NCI-H524 (cell line): ENCODE measurements at places on chromosomes 6 and 20.
A peak's percentile ranks its signal among the peaks of the same experiment; 100 is the strongest.

- DNase-seq, result no peak
Measured at GRCh38 chr6:88380083-88380482, 213.9 kb upstream of the CNR1 start.

DNA sequence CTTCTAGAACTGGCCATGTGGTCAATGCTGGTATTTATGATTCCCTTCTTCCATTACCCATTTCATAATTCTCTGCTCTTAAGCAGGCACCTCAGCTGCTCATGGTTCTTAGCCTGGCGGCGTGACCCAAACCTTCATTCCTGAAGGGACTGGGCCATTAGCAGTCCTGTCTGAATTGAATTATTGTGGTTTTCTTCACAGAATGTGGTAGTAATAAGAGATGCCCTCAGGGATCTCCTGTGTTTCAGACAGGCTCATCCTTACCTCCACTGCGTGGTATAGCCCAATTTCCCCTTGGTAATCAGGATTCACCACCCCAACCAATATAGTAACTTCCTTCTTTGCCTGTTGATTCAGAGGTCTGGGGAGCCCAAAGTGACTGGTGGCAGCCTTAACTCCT is 37.6 kb downstream of the PKIB start:
- no peak for DNase-seq

DNA sequence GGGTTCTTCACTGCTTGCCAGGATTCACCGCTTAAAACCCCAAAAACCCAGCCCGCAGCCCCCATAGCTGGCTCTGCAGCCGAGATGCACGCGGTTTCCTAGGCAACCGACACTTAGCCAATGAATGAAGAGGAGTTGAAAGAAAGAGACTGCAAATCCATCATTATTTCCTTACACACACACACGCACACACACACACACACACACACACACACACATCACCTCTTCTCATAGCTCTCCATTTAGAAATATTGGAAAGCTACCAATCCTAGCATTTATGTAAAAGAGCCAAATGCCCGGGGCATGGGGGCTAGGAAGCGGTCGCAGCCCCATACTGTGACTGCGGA is 3.4 kb upstream of the TUBB2B start:
- peak; percentile 84 for DNase-seq

- peak; percentile 87 for DNase-seq
Measured at GRCh38 chr6:28923318-28924102, at the start of gene TRIM27. TSS of gene TRIM27 (minus strand) at chr6:28923985. CDS start at chr6:28923632, 353 bp downstream.

DNA sequence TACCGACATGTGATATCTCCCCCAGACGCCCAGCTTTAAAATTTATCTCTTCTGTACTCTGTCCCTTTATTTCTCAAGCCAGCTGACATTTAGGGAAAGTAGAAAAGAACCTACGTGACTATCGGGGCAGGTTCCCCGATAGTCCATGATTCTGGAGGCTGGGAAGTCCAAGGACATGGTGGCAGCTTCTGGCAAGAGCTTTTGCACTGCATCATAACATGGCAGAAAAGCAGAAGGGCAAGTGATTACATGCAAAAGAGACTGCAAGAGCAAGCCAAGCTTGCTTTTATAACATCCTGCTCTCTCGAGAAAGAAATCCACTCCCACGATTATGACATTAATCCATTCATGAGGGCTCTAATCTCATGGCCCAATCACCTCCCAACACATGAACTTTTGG is 113.2 kb downstream of the CD164 start:
- no peak for DNase-seq

DNA sequence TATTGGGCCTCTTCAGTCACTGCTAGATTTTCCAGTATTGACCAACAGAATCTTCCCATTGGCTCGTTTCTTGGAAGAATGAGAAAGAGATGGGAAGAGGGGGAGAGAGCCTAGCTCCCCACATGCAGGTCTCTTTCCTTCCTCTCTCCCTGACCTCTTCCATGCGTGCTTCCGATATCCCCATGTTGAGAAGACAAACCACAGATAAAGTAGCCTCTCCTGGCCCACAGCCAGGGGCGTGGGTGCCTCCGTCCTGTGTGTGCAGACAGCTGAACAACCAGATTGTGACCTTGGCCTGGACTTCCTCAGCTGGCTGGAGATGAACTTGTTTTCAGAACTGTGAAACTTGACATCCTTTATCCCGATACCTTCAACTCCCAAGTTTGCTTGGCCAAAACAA is 71.0 kb downstream of the EDN3 start:
- no peak for DNase-seq

DNA sequence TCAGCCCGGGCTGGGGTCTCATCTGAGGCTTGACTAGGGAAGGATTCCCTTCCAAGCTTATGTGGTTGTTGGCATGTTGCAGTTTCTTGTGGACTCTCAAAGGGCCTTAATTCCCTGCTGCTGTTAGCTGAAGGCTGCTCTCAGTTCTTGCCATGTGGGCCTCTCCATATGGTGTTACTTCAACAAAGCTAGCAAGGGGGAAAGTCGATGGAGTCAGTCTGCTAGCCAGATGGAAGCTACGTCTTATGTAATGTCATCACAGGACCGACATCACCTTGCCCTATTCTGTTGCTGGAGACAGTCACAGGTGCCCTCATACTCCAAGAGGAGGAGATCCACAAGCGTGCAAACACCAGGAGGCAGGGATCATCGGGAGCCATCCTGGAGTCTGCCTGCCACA is 43.3 kb upstream of the ARMC2 start:
- DNase-seq, result peak; percentile 67

- no peak for DNase-seq
Measured at GRCh38 chr20:41047975-41048305, 19.3 kb downstream of the TOP1 start.

- no peak for DNase-seq
Measured at GRCh38 chr6:73728548-73729205, 32.7 kb downstream of the CD109 start.

DNA sequence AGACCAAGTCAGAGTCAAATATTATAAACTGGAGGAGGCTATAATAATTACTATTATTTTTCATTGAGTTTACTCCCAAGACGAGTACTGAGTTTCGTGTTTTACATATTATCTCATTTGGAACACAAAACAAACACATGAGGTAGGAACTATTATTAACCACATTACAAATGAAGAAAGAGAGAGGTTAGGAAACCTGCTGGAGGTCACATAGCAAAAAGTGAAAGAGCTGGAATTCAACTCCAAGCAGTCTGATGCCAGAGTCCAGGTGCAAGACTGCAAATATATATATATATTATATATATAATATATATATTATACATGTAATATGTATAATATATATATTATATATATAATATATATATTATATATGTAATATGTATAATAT is 7.3 kb downstream of the RNF24 start:
- no peak for DNase-seq

DNA sequence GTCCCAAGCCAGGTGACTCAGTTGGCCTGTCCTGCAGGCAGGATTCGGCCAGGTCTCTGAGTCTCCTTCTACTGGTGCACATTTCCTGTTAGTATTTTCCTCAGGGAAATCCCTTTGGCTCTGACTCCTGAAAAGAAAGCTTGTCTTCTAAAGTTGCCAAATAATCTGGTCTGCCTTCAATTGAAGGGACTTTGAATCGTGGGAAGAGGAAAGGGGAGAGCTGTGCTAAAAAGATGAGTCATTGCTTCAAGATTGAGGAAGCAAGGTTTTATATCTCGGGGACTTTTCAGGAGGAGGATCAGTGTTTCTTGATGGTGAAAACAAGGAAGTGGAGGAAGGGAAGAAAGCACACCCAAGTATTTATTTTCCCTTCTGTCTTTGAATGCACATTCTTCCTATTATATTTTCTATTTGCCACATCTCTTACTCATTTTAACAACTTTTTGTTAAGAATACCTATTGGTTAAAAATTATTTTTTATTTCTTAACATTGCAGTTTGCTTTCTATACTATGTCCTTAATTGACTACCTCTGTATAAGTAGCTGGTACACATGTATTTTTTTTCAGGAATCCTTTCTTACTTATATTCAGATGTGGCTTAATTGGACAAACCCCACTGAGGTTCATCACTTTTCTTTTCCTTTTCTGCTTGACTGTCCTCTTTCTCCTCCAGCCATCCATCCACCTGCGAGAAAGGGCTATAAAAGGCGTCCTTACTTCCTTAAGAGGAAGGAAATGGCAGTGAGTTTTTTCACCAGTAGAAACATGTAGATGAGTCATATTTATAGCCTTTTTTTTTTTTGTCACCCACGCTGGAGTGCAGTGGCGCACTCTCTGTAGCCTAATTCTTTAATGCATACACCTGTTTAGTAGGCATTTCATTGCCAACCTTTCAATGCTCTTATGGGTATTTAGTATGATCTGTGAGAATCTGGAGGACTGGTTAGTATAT is 15.0 kb upstream of the IFNGR1 start:
- no peak for DNase-seq

GRCh38 chr6:5206920-5207561 is 53.7 kb downstream of the LYRM4 start:
- no peak for DNase-seq

- DNase-seq, result no peak
Measured at GRCh38 chr6:7301702-7302101, 11.3 kb downstream of the SSR1 start.

DNA sequence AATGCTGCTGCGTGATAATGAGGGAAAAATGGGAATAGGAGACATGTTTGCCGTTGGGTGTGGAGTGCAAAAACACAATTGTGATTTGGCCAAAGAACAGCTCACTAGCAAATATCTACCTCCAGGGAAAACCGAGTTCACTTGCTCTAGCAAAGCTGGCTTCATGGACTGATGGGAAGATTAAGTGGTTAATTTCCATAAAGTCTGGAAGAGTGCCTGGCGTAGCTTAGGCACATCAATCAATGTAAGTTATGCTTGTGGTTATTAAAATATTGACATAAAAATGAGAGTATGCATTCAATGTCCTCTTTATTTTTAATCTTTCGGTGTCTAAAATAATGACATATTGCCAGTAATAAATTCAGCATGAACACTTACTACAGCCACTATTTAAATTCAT is 267.5 kb downstream of the SMOC2 start:
- DNase-seq, result no peak

DNA sequence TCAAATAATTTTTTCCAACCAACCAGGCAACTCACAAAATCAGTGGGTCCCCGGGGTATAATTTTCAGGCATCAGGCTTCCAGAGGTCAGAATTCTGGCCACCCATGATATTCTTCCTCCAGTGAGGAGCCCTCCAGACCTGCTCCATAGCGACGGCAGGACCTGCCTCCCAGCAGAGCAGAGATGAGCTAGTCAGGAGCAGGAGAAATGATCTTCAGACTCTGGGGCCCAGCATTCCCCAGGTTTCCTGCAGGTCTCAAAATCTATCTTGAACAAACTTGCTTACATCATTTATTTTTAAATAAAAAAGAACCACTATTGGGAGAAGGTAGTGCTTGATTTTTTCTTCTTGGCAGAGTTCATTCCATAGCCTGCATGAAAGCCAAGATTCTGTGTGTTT is 44.7 kb downstream of the FAM50B start:
- DNase-seq, result no peak

GRCh38 chr20:10790013-10790412 is 116.2 kb upstream of the JAG1 start:
- DNase-seq, result no peak

DNA sequence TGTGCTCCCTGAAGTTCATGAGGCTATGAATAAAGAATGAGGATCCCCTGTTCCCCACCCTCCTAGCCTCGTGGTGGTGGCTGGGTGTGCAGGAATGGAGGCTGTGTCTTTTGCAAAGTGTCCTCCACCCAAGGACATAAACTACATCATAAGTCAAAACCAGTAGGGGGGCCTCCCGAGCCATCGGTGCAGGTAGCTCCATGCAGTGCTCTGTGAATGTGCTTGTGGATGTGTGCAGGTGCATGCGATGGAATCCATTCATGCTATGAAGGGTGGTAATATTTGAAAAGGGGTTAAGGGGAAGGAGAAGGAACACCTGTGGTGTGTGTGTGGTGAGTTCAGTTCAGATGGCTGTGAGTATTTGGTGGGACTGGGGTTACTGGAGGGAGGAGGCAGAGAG is 197.3 kb downstream of the NRN1 start:
- DNase-seq, result no peak

DNA sequence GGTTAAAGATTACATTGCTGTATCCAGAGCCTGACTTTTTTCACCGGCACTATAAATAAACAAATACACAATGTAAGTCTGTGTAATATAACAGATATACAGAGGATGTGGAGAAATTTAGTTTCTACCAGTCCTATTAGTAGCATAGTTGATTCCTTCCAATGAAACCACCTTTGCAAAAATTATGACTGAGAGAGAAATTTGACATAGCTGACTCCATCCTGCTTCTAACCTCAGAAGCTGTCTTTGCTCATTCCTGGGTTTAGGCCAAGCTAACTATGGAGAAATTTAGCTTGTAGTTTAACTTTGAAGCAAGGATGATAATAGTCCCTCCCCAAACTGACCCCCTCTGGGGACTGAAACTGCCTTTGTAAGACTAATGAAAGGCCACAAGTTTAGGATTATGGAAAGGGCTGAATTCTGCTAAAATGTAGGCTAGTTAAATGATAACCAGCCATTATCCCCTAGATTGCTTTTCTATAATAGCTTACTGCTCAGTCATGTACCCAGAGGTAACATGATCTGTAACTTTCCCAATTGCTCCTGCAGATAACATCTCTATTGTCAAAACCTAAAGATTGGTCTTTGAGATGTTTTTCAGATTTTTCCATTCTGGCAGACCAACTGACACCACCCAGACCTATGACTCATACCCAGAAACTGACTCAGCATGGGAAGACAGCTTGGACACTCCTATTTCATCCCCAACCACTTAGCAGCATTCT is 172.8 kb upstream of the ARG1 start:
- DNase-seq, result no peak
